Activated T-cell treated with anti-CD3 and anti-CD28 coated beads for 4 hours (primary cell): ENCODE measurements at places on chromosomes 2 and 18.

DNA sequence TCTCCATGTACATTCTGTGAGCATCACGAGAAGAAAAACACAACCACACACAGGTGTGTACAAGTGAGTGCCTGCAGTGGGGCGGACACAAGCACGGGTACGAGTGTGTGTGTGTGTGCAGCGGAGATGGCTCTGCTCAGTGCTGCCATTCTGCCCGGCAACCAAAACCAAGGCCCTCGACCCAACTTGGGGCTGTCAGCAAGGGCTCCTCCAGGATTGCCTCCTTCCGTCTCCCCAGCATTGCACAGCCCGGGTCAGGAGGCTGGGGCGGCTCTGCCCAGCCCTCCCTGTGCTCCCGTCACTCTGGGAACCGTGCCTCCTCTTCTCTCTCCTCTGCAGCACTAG lies 66.5 kb downstream of the PXDN start:
- no peak for DNase-seq

- no peak for DNase-seq
These were observed 61.4 kb downstream of the XDH start for GRCh38 chr2:31353179-31353578.

DNA sequence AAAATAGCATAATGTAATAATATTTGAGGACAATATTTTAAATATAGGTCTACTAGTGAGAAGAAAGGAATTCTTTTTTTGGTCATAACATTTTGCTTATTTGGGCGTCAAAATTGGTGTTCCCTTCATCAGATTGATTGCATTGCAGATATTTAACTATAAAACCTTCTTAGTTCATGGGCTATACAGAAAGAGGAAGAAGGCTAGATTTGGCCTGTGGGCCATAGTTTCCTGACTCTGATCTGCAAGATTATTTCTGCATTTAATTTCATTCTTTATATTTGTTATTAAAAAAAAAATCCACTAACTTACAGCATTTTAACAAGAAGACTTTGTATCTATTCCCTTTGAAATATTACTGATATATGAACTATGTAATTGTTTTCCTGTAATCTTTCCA lies 31.9 kb downstream of the PIKFYVE start:
- DNase-seq = no peak

GRCh38 chr2:135960656-135961551 lies 24.5 kb downstream of the DARS1 start:
- no peak for DNase-seq

- no peak for DNase-seq
These were observed 187.5 kb downstream of the SCG2 start for GRCh38 chr2:223414646-223415045.

DNA sequence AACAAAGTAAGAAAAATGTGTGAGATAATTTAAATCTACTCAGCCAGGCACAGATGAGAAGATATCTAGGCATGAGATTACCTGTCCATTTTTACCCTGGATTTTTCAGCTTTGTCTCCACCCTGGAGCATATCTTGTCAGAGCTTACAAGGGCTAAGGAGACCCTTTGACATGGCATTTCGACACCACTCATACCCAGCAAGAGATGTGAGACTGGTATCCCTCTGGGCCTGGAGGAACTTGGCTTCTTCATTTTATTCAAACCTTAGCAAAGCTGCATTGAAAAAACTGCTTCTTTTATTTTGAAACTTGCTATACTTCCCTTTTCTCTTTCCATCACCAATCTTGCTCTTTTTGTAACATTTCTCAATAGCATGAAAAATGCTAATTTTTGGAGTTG lies 194.9 kb upstream of the HNMT start:
- no peak for DNase-seq

DNA sequence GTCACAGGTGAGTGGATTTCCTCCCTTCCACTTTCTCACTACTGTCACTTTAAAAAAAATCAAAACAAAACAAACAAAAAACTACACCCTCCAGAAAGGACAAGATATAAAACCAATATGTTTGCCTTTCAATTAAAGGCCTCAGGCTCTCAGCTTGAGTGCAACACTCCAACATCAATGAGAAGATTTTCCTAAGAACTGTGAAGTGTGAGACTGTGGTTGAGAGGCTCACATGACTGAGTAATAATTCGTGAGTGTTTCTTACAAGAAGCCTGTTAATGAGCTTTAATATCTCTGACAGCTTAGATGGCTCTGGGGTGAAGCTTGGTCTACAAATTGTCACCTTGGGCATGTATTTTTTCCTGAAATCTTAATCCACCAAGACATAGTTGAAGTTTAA lies 216.1 kb downstream of the ETAA1 start:
- DNase-seq = no peak

- DNase-seq = no peak
These were observed 460.1 kb upstream of the SALL3 start for GRCh38 chr18:78519394-78520062.

- DNase-seq = no peak
These were observed 15.3 kb upstream of the IL36G start for GRCh38 chr2:112962308-112963175.

GRCh38 chr2:235697041-235697440 lies 203.2 kb downstream of the AGAP1 start:
- no peak for DNase-seq

DNA sequence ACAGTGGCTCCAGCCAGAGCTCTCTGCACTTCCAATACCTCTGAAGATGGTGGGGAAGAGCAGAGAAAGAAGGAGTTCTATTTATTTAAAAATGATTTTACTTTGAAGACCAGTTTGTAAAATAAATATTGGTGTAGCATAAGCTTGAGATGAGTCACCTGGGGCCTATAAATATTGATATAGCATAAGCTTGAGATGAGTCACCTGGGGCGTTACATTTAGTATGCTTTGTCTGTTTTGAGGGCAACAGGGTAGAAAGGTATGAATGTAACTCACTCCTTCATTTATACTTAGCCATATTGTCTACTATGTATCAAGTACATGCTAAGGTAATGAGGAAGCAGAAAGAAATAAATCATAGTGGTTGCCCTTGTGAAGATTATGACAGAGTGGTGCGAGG lies 7.7 kb upstream of the SULT1C4 start:
- no peak for DNase-seq

- no peak for DNase-seq
These were observed 122.7 kb downstream of the GULP1 start for GRCh38 chr2:188414411-188414810.

- no peak for DNase-seq
These were observed 239.8 kb downstream of the RBM43 start for GRCh38 chr2:151021747-151022452.

DNA sequence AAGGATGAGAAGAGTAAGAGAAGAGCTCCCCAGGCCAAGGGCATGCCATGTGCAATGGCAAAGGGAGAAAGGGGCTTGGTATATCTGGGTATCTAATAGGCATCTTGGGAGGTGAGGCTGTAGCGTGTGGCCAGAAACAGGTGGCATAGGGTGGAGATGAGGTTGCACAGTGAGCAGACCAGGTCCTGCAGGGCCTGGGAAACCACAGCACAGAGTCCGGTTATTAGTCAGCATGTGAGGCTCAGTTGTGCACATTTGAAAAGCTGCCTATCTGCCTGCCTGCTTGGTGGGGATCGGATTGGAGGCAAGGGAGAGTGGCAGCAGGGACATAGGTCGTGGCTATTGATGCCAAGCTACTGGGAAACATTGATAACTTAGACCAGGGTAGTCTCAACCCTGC lies 190.6 kb downstream of the TPGS2 start:
- DNase-seq = no peak

- DNase-seq = no peak
These were observed 330.2 kb upstream of the CHAC2 start for GRCh38 chr2:53437371-53437770.

DNA sequence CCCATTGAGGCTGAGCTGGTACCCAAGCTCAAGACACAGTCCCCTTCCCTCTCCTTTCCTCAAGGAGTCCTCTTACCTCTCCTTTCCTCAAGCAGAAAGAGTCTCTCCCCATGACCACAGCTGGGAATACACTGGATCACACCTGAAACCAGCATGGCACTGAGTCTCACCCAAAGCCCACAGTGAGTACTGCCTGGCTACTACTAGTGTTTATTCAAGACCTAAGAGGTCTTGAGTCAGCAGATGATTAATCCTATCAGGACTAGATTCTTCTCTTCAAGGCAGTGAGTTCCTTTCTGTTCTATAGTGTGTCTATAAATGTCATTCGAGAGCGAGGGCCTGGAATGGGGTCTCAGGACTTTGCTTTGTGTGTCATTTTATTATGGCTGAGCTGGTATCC lies 111.4 kb downstream of the METTL4 start:
- no peak for DNase-seq

DNA sequence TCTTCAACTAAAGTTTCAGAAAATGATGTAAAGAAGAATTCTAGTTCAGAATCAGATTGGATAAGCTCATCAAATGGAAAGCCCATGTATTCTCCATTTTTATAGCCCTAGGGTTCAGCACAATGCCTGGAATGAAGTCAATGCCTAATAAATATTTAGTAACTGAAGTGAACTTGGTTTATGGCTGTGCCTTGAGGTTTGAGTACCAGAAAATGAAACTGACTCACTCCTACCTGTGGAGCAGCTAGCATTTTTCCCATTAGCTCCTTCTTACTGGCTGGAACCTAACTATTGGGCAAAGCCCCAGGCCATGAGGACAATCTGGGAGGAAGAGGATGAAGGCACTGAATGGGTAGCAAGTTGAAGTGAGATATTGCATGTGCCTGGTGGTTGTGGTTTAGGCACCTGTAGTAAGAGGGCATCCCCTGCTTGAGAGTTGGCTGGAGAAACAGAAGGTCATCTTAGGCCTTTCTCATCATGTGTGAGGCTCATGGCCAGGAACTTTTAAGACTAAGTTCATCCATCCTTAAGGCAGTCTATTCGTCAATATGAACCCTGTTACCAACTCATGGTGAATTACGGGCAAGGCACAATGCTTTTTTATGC lies 85.0 kb upstream of the LYPD1 start:
- no peak for DNase-seq

DNA sequence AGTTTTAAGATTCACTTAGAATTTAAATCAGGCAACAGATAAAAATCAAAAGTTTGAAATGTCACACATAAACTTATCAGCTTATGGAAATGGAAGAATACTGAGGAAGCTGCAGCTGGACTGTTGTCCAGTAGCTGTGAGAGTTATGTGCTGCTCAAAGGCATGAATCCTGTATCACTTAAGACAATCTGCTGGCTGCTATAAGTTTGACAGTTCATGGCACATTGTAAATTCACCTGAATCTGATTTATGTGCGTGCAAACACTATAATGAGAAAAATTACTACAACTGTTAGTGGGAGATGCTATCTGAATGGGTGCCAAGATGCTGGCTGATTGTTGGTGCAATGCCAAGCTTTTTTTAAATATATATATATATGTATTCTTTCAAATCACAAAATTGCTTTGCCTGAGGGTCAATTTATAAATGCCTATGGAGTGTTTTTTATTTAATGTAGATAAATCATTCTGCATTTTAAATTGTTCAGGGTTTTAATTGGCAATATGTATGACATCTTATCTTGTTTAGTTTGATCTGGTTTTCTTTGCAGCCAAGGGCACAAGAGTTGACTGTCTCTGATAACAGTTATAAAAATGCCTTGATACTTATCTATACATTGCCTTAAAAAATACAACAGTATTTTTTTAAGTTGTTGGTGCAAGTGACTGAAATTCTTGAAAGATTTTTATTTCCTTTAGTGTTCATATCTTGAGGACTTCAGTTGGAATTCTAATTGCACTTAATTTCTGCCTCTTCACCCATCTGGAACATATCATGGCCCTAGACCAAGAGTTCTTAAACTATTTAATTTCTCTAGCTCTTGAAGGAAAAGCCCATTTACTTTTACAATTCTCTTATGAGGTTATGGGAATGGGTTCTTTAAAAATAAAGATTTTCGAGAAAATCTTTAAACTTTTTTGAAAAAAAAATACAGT lies 48.7 kb downstream of the CAVIN2 start:
- no peak for DNase-seq

GRCh38 chr18:44033144-44033701 lies 647.5 kb upstream of the SETBP1 start:
- DNase-seq = no peak

DNA sequence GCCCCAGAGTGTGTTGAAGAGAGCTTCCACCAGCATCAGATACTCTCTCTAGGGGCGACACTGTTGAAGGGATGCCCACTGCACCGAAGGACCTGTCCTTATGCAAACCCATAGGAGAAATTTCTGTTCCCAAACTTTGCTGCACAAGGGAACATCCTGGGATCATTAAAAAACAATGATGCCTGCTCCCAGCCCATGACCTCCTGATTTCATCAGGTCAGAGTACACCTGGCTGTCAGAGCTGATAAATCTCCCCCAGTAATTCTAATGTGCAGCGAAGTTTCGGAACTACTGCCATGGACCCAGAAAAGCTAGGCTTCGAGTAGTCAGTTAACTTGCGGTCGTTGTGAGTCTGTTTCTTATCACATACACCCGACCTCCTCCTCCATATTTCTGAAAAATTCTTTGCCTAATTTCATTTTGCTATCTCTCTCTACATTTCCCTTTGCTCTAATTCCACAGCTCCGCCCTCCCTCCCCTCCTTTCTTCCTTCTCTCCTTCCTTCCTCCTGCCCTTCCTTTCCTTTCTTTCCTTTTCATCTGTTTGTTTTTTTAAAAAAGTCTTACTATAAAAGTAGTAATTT lies 18.8 kb downstream of the FAM124B start:
- DNase-seq = no peak

GRCh38 chr2:204177977-204178522 lies 241.5 kb downstream of the ICOS start:
- peak; percentile 63 for DNase-seq

- no peak for DNase-seq
These were observed 233.4 kb downstream of the SOCS6 start for GRCh38 chr18:70522183-70522680.

- DNase-seq = no peak
These were observed 1.1 kb downstream of the ZNF513 start for GRCh38 chr2:27379383-27379835.
